Myocyte (in vitro differentiated cells): ENCODE measurements at places on chromosomes 11 and 22. TPM values are rescaled to one million over a fixed set of nuclear protein-coding genes. Genes with fewer than 3 reads are reported as not detected.
A peak's percentile ranks its signal among the peaks of the same experiment; 100 is the strongest.

- DNase-seq = peak; percentile 24
These were observed 10.7 kb downstream of the IL2RB start for GRCh38 chr22:37138849-37139561.

GRCh38 chr22:24179478-24180210 lies 1.6 kb upstream of the SUSD2 start:
- DNase-seq = no peak

- DNase-seq = no peak
These were observed 137.8 kb upstream of the PDGFD start for GRCh38 chr11:104301776-104302175.

KCNK4 gene
- not detected in 2 replicates for total RNA-seq

HMBS gene
- 4.1 and 10.3 TPM in 2 replicates for total RNA-seq

KCTD14 gene
- 0.35 and 1.2 TPM in 2 replicates for total RNA-seq

- peak; percentile 13 for DNase-seq
These were observed 36.3 kb downstream of the PPP2R1B start for GRCh38 chr11:111729831-111730311.

DNA sequence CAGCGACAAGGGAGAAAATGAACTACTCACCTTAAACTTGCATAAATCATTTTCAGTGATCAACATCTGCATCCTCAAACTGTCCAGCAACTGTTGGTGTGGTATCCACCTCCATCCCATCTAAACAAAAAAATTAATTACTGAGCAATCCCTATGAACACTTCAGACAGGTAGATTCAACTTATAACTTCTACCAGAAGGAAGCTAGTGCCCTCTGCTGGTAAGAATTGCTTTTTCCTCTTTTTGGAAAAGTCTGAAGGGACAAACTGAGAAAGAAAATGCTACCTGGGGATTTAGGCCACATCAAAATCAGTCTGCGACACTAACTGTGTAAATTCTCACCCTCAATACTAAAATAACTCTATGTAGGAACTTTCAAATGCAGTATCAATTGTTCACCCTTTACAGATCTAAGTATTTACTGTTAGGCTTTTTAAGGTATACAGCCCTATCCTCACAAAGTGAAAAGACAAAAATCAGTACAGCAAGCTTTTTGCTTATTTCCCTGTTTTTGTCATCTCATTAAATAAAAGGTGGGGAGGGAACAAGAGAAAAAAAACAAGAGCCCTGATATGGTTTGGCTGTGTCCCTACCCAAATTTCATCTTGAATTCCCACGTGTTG lies 17.9 kb downstream of the CLNS1A start:
- DNase-seq = peak; percentile 57

DNA sequence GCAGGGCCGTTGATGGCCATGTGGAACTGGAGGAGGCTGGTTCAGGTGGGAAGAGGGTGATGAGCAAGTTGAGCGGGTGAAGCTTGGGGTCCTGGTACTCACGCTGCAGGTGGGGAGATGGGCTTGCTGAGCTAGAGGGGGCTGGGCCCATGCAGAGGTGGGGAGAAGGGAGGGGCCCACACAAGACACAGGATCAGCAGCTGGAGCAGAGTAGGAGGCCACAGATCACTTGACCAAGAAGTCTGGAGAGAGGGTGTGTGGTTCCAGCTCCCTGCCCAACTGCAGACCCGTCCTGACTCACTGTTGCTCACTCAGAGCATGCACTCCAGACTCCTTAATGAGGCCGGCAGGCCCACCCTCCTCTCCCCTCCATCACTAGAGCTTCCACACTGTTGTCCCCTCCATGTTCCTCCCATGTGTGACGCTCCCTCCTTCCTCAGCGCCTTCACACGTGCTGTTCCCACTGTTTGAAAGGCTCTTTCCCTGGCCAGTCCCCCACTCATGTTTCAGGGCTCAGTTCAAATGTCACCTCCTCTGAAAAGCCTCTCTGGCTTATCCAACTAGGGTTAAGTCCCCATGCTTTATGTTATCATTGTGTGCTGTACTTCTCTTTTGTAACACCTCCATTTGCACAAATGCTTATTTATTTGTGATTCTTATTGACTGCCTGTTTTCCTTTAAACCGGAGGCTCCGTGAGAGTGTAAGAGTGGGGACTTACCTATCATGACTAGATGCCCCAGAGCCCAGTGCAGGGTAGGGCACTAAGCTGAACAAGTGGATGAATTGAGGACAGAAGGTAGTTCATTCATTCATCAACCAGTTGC lies 2.3 kb downstream of the CCDC86 start:
- DNase-seq = peak; percentile 56

DNA sequence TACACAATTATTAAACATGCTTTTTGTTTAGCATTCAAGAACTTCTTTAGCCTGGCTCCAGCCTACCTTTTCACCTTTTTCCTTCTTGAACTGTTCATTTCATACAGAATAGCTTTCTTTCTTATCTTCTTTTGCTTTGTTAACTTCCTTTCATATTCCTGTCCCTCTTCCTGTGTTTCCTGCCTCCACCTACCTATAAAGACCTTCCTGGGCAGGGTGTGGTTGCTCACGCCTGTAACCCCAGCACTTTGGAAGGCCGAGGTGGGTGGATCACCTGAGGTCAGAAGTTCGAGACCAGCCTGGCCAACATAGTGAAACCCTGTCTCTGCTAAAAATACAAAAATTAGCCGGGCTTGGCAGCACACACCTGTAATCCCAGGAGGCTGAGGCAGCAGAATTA lies 22.9 kb downstream of the CAPRIN1 start:
- no peak for DNase-seq

DNA sequence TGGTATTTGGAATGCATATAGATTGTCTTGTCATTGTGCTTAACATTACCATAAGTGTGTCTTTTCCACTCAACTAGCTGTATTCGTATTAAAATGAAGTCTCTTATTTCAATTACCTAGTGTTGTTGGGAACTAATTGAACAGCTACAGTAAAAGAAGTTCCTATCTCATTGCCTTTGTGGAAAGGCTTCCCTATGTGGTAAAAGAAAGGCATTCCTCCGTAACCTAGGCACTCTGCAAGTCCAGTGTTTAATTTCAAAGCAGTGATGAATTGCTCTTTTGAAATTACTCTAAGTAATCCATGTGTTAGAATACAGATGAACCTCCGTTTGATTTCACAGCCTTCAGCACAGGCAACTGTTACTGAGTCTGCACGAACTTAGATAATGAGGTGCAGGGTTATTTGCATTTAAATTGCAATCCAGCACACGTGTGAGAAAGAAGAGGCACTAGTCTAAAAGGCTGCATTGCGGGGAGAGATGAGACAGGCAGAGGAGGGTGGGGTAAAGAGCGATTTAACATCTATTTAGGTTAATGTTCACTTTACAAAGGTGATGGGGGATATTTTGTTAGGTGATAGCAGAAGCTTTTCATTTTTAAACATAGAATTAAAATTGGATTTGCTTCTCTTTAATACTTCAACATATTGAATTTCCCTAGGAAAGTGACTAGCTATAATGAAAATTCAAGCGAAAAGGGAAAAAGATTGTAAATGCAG lies 25.0 kb upstream of the CRTAM start:
- DNase-seq = no peak

MMP13 gene
- total RNA-seq = not detected in 2 replicates

- DNase-seq = no peak
These were observed 38.0 kb downstream of the ETS1 start for GRCh38 chr11:128549256-128549944.

CCDC188 gene
- 0.40 and 2.2 TPM in 2 replicates for total RNA-seq

DNA sequence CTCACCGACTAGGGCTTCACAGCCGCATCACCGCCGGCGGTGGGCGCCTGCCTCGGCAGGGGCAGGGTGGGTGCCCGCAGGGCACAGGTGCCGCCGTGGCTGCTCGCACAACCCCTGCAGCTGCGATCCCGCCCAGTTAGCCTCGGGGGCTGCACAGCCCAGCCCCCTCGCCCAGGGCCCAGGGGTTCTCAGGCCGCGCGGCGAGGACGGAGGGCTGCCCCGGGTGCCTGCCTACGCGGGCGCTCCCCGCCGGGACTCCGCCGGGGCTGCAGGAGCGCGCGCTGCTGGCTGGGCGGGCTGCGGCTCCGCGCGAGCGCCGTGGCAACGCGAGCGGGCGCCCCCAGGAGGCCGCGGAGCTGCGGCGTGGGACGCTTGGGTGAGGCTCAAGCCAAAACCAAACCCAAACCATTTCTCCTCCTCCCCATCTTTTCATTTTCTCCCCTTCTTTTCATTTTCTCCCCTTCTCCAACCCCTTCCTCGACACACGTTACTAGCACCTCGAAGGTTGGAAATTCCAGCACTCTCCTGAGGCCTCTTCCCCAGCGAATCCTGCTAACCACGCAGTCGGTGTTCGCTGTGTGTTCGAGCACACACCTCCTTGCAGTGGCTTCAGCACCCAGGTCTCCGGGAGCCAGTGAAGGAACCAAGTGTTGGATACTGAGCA lies at the start of gene MICAL3:
Gene MICAL3 (minus strand): TSS at position 286 of the 664 bp plus-strand sequence. CDS start 117,749 bp downstream, outside the sequence.
- DNase-seq = peak; percentile 73

DNA sequence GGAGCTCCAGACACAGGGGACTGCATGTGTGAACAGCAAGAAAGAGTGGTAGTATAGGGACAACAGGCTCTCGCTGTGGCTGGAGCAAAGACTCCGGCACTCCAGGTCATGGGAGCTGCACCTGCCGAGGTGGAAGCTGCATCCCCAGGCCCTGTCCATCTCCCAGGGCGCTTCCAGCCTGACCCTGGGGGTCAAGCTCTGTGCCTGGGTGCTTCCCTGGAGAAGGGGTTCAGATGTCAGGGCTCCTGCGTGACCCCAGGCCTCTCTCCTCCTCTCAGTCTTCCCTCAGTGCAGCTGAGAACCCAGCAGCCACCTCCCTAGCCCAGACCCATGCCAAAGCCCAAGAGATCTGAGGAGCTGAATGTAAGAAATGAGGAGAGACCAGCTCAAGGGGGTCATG lies 3.4 kb downstream of the TMPRSS4 start:
- no peak for DNase-seq

DNA sequence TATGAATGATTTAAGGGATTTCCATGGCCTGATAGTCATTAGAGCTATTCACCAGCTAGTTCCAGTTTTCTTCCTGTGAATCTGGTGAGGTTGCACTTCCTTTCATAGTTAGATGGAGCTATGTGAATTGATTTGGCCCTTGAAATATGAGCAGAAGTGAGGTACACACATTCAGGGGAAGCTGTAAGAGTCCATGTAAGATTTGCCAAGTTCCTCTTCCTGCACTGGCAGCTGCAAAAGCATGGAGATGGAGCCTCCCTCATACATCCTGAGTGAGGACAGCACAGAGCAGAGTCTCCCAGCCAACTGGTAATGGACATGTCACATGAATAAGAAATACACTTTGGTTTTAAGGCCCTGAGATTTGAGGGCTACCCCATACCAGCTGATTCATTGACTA lies 111.7 kb downstream of the CD44 start:
- no peak for DNase-seq

ATXN10 gene
- 101 and 108 TPM in 2 replicates for total RNA-seq

- no peak for DNase-seq
These were observed 37.7 kb downstream of the POLD3 start for GRCh38 chr11:74630043-74630442.

DRD4 gene
- not detected in 2 replicates for total RNA-seq

DNA sequence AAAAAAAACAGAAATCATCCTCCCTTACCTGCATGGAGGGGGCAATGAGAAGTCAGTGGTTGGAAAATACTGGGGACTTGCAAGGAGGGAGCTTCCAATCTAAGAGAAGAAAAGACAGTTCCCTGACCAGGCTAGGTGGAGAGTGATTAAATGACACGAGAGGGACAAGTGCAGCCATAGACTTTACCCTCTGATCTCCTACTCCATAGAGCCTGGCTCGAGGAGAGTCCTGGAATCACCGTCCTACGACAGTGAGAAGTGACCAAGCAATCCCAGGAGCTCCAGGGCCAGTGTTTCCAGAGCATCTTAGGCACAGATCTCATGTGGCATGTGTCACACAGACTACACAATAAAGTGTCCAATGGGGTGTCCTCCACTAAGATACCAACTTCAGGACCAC lies 25.7 kb downstream of the MYH9 start:
- DNase-seq = no peak

OTOG gene
- 0.08 and 0.10 TPM in 2 replicates for total RNA-seq

MAP6 gene
- 0.05 and 0.21 TPM in 2 replicates for total RNA-seq

- no peak for DNase-seq
These were observed 115.0 kb downstream of the CASP12 start for GRCh38 chr11:104783241-104783640.

MS4A4A gene
- total RNA-seq = not detected in 2 replicates

DNA sequence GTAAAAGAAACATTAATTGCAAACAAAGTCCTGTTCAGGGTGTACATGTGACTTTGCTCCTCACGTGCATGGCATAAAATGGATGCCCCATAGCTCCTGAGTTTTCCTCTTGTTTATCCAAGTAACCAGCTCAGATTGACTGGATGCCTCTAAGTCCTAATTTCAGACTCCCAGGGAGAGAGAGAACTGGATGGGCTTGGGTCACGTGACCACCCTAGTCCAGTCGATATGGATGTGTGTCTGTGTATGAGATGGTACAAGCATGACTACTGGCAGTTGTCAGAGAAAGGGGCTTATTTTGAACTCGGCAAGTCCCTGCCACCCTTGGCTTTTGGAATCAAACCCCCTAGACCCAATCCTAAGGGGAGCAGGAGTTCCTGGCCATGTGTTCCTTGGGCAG lies 35.4 kb upstream of the PLET1 start:
- DNase-seq = no peak

C22orf42 gene
- not detected in 2 replicates for total RNA-seq

KCNJ5 gene
- not detected in 2 replicates for total RNA-seq

- DNase-seq = no peak
These were observed 55.2 kb upstream of the TOP3B start for GRCh38 chr22:22037740-22038139.

- no peak for DNase-seq
These were observed 58.9 kb upstream of the PRSS23 start for GRCh38 chr11:86741484-86741835.

- peak; percentile 82 for DNase-seq
These were observed 1.1 kb upstream of the RIN1 start for GRCh38 chr11:66337103-66337899.

OR9G1 gene
- total RNA-seq = not detected in 2 replicates

C11orf21 gene
- not detected in 2 replicates for total RNA-seq

TEX54 gene
- not detected in 2 replicates for total RNA-seq

- no peak for DNase-seq
These were observed 8.3 kb downstream of the PLXNB2 start for GRCh38 chr22:50298937-50299784.

DNA sequence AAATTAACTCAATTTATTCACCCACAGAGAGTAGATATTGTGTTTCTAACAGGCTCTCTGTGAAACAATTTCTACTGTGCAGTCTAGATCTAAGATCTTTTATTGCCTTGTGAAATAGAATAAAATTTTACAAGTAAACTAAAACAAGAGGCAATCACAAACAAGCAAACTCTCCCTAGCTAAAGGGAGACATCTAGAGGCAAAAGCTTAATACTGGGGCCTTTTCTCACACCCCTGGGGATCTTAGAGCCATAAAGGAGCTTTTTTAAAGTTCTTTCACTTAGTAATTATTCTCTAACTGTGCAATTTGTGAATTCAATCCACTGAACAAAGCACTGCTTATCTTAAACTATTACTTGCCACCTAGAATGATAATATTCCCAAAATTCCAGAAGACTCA lies 19.7 kb downstream of the ALG9 start:
- no peak for DNase-seq

DNA sequence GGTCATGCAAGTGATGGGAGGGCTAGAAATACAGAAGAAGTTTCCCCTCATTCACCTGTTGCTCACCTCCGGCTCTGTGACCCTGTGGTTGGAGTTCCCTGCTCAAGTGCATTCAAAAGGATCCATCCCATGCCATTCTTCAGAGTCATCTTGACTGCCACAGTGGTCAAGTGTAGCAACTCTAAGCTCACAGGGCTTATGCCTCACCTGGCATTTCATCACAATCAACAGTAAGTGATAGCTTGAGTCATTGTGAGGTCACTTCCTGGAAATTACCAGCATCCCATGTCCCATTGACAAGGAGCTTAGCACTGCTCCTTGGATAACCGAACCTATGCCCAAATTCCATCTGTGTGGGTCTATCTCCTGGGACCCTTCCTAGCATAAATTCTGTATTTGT lies 55.6 kb downstream of the OR4C45 start:
- DNase-seq = no peak
